ENCODE measurements at places on chromosomes 1 and 21. TPM values are rescaled to one million over a fixed set of nuclear protein-coding genes. Genes with fewer than 3 reads are reported as not detected.

The CCDC190 gene
- total RNA-seq: not detected

The CLCA4 gene
- not detected for total RNA-seq

- DNase-seq: no peak
Observed at GRCh38 chr1:176626572-176627061, 163.6 kb downstream of the PAPPA2 start.

DNA sequence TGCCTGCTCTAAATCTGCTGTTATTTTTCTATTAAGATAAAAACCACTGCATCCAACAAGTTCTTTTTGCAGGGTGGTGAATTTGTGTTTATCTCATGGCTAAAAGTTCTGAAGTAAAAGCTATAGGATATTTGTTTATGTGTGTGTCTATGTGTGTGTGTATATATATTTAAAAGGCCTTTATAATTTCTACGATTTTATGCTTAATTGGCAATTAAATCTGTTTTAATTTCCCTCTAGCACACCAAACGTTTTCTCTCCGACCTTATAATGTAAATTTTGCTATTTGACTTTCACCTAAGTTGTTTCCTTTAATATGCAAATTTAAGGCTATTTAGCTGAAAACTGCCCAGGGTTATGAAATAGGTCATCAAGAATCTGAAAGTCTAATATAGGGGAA lies 19.8 kb upstream of the HPDL start:
- no peak for DNase-seq

The LRRN2 gene
- total RNA-seq: 0.82 TPM

GRCh38 chr1:93614986-93615581 lies 66.6 kb downstream of the BCAR3 start:
- no peak for DNase-seq

The TMEM240 gene
- total RNA-seq: 0.67 TPM

The CDC7 gene
- 16.7 TPM for total RNA-seq

DNA sequence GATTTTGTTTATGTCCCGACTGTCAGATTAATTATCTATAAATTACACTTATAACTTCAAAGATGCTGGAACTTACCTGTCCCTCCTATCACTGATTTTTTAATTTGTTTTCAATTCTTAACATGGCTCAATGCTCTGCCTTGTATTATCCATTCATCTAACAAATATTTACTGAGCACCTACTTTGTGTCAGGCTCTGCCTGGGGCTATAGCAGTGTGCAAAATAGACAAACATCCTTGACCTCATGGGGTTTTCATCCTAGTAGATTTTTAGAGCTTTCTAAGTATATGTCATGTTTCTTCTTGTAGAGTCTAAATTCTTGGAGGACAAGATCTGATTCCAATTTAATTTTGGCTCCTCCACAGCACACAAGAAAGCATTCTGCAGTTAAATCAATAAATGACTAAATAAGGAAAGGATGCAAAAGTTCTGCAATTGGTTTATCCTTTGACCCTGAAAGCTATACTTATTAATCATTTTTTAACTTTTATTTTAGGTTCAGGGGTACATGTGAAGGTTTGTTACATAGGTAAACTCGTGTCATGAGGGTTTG lies 10.8 kb upstream of the SMYD2 start:
- no peak for DNase-seq

DNA sequence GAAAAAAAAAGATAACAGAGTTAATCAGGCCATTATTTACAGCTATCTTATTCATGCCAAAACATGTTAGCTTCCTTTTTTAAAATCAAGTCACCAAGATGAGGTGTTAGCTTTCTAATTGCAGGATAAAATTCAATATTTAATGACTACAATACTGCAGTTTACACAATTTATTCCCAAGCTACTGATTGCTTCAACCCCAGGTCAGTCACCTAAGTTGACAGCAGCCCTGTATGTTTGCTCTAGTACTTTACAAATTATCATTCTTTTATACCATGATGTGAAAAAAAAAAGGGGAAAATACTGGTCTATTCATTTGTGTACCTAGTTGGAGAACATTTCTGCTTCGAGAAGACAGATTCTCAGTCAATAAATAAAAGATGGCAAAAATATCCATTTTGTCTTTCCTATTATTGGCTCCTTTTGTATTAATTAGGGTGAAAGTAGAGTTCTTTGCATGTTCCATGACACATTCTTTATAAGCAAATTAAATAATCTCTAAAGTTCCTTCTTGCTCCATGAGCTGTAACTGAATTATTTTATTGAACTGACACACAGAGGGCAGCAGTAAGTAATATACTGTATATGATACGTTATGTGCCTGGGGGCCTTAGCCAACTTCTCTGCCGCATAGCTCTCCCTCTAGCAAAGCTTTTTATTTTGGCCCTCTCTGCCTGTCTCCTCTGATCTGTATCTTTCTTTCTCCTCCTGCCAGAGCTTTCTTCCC lies 48.0 kb downstream of the DIPK1A start:
- DNase-seq: no peak

The ATP8B2 gene
- total RNA-seq: 14.5 TPM

The CD53 gene
- not detected for total RNA-seq

DNA sequence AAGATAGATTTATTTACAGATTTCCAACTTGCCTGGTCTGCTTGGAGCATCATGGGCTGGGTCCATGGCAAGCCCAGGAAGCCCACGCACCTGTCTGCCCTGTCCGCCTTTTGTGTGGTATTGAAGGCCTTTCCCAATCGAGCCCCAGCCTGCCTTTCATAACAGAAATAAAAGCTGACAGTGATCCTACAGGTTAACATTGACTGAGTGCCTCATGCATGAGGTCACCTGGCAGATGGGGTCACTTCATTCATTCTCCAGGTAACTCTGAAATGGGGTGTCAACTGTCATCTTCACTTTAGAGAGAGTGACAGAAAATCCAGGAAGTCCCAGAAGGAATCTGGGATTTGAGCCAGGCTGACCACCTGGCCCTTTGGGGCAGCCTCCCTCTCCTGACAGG lies 36.3 kb upstream of the CASZ1 start:
- no peak for DNase-seq

The PRR9 gene
- not detected for total RNA-seq

GRCh38 chr1:55280731-55281130 lies 65.6 kb upstream of the USP24 start:
- DNase-seq: no peak

- no peak for DNase-seq
Observed at GRCh38 chr1:86468501-86468977, at the start of gene CLCA1. Gene CLCA1 (plus strand): TSS chr1:86468927. CDS start chr1:86468972, 45 bp downstream.

- DNase-seq: no peak
Observed at GRCh38 chr1:68206848-68207689, 25.3 kb downstream of the WLS start.

The AZIN2 gene
- 1.6 TPM for total RNA-seq

DNA sequence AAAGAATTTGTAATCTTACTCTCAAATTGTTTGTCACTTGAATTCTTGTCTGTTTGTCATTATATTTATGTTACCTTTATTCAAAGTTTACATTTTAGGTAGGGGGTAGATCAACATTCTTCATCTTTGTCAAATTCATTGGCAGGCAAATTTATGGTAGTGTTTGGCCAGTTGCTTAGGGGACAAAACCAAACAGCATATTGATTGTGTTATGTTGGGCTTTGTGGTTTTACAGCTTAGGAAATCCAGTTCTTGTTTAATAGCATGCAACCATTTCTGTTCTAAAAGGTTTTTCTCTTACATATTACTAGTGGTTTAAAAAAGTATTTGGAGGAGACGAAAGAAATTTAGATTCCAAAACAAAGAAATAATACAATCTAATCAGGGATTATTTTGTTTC lies 91.4 kb downstream of the HMCN1 start:
- no peak for DNase-seq

The CD5L gene
- total RNA-seq: not detected

DNA sequence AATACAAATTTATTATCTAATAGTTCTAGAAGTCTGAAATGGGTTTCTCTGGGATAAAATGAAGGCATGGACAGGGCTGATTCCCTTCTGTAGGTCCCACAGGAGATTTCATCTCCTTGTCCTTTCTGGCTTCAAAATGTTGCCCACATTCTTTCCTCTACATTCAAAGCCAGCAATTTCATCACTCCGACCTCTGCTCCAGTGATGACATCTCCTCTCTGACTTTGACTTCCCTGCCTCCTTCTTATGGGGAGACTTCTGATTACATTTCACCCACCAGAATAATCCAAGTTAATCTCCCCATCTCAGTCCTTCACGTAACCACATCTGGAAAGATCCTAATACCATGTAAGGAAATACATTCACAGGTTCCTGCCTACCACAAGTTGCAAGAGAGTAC lies 358.0 kb upstream of the C1orf87 start:
- DNase-seq: no peak

- DNase-seq: no peak
Observed at GRCh38 chr1:184970691-184971161, 3.6 kb downstream of the NIBAN1 start.

GRCh38 chr1:27973771-27974416 lies 14.1 kb downstream of the XKR8 start:
- no peak for DNase-seq

GRCh38 chr1:113035086-113035485 lies 37.9 kb upstream of the LRIG2 start:
- DNase-seq: no peak

The PDC gene
- total RNA-seq: not detected

The FOXD3 gene
- total RNA-seq: 1.2 TPM

DNA sequence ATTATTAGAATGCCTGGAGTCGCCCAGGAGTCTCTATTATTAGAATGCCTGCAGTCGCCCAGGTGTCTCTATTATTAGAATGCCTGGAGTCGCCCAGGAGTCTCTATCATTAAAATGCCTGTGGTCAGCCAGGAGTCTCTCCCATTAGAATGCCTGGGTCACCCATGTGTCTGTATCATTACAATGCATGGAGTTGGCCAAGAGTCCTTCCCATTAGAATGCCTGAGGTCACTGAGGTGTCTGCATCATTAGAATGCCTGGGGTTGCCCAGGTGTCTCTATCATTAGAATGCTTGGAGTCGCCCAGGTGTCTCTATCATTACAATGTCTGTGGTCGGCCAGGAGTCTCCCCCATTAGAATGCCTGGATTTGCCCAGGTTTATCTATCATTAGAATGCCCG lies 66.9 kb downstream of the RNF187 start:
- no peak for DNase-seq

- no peak for DNase-seq
Observed at GRCh38 chr1:8465692-8466091, 147.8 kb downstream of the SLC45A1 start.

- DNase-seq: no peak
Observed at GRCh38 chr1:236251587-236251986, 30.2 kb downstream of the ERO1B start.

DNA sequence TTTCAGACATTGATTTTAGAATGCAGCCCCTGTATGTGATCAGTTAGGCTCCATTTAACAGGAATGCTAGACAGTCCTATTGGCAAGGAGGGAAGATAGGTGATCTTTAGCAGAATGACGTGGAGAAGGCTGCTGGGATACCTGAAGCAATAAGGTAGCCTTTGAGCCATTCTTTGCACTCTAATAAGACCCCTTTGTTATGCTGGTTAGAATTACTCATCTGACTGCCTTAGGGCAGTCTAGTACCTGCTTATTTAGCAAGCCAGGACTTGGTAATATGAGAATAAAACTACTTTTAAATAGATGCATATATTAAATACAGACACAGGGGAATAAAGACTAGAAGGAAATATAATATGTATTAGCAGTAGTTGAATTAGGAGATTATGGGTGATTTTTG lies 29.1 kb downstream of the NGF start:
- no peak for DNase-seq

The ADCY10 gene
- total RNA-seq: not detected

DNA sequence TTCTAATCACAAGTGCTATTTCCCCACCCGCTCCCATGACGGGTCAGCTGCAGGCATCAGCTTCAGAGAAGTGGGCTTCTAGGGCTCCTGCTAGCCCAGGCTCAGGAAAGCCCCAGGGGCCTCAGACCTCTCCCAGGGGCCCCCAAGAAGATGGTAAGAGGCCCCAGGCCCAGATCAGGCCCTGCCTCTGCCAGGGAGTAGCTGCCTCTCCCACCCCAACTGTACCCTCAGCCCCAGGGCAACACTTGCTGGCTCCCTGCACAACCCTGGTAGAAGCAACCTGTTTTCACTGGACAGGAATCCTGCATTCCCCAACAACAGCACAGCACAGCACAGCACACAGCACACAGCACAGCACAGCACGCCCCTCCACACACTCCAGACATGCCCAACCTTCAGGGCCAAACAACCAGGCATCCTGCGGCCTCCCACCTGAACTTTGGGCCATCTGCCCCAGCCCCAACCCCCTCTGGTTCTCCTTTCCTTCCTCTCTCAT lies 6.5 kb downstream of the BLACAT1 start:
- no peak for DNase-seq

- no peak for DNase-seq
Observed at GRCh38 chr1:99131546-99131945, 126.9 kb upstream of the PLPPR5 start.

DNA sequence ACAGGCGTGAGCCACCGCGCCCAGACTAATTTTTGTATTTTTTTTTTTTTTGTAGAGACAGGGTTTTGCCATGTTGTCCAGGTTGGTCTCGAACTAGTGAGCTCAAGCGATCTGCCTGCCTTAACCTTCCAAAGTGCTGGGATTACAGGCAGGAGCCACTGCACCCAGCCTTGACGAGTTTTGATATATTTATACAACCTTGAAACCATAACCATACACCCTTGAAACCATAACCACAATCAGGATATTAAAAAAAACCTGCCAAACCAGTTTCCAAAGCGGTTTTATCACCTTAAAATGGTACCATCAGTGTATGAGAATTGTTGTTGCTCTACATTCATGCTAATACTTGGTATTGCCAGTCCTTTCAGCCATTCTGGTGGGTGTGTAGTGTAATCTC lies 3.7 kb upstream of the PHACTR4 start:
- no peak for DNase-seq

GRCh38 chr1:1542766-1543705 lies 2.6 kb upstream of the TMEM240 start:
- no peak for DNase-seq

The FLG2 gene
- not detected for total RNA-seq
